ENCODE measurements at places on chromosomes 12 and 14. TPM values are rescaled to one million over a fixed set of nuclear protein-coding genes. Genes with fewer than 3 reads are reported as not detected.

GRCh38 chr14:89367779-89368120, 49.3 kb downstream of the FOXN3 start:
- no peak for DNase-seq
- no peak overlapping the region for H3K4me3 ChIP-seq
- peak overlapping the region; percentile 76 for H3K27ac ChIP-seq
- peaks cover 28% of the 10 kb centered on the region for H3K36me3 ChIP-seq

DNA sequence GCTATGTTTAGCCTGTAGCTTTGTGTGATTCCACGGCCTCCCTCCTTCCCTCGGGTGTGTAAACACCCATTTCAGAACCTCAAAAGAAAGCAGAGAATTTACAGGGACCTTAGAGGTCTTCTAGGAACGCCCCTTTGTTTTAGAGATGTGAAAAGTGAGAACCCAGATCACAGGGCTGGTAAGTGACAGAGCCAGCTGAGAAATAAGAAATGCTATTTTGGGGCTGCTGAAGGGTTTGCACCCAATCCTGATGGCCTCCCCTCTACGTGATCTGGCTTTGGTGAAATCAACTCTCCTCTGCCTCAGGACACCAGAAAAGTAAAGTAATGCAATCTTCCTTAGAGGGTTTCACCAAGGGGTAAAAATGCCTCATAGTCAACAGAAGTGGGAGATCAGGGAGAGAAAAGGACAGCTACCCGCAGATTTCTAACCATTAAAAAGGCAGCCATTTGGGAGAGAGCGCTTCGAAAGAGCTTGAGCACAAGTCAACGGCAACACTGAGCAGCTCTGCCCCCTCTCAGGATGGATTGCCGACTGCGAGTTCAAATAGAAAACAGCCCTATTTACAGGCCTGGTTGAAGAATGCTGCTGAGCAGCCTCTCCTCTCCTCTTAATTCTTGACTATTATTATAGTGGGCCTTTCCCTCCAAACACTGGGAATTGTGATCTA, 78.5 kb upstream of the RASSF3 start:
- no peaks in the 10 kb centered on the region for H3K4me1 ChIP-seq
- H3K27ac ChIP-seq, result no peak overlapping the region
- no peaks in the 10 kb centered on the region for H3K36me3 ChIP-seq
- H3K27me3 ChIP-seq, result no peaks in the 10 kb centered on the region
- no peak overlapping the region for H3K4me3 ChIP-seq
- no peak for DNase-seq

- H3K36me3 ChIP-seq, result peaks cover 33% of the 10 kb centered on the region
- peaks cover 23% of the 10 kb centered on the region for H3K4me1 ChIP-seq
- no peaks in the 10 kb centered on the region for H3K27me3 ChIP-seq
Measured at GRCh38 chr14:20998674-20999366, at the start of gene SLC39A2. TSS of gene SLC39A2 (plus strand) at chr14:20999293. CDS start at chr14:20999447, 154 bp downstream.

DNA sequence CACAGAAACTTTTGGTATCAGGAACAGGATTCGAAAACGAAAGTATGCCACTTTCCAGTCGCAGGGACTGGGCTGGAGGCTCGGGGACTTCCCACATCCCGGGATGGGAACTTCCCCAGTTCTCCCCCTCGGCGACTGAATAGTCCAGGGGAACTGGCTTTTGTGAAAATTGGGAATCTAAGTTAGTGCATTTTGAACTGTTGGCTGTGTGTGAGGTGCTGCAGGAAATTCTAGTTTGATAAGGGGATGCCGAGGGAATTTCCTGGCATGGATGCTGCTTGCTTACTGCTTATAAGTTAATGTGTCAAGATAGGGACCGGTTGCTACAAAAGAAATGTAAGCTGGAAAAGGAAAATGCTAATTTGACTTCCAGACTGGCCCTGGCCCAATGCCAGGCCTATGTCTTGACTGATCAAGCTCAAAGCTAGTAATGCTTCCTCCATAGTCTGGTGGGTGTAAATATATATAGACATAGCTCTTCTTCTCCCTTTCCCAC, 73.4 kb upstream of the EIF5 start:
- no peak for DNase-seq
- H3K4me3 ChIP-seq, result no peak overlapping the region
- H3K4me1 ChIP-seq, result peaks cover 8% of the 10 kb centered on the region
- H3K27ac ChIP-seq, result no peak overlapping the region
- peaks cover 11% of the 10 kb centered on the region for H3K27me3 ChIP-seq

UNC79 gene
- 0.02 TPM for total RNA-seq

DNA sequence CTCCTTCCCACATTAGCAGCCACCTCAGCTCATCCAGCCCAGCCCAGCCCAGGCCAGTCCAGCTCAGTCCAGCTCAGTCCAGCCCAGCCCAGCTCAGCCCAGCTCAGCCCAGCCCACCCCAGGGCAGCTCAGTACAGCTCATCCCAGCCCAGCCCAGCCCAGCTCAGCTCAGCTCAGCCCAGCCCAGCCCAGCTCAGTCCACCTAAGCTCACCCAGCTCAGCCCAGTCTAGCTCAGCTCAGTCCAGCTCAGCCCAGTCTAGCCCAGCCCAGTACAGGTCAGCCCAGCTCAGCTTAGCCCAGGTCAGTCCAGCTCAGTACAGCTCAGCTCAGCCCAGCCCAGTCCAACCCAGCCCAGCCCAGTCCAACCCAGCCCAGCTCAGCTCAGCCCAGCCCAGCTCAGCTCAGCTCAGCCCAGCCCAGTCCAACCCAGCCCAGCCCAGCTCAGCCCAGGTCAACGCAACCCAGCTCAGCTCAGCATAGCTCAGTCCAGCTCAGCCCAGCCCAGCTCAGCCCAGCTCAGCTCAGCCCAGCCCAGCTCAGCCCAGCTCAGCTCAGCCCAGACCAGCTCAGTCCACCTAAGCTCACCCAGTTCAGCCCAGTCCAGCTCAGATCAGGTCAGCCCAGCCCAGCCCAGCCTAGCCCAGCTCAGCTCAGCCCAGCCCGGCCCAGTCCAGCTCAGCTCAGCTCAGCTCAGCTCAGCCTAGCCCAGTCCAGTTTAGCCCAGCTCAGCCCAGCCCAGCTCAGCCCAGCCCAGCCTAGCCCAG, 63.0 kb downstream of the TMEM121 start:
- no peaks in the 10 kb centered on the region for H3K27me3 ChIP-seq
- H3K36me3 ChIP-seq, result no peaks in the 10 kb centered on the region
- no peak for DNase-seq
- H3K4me1 ChIP-seq, result no peaks in the 10 kb centered on the region

DNA sequence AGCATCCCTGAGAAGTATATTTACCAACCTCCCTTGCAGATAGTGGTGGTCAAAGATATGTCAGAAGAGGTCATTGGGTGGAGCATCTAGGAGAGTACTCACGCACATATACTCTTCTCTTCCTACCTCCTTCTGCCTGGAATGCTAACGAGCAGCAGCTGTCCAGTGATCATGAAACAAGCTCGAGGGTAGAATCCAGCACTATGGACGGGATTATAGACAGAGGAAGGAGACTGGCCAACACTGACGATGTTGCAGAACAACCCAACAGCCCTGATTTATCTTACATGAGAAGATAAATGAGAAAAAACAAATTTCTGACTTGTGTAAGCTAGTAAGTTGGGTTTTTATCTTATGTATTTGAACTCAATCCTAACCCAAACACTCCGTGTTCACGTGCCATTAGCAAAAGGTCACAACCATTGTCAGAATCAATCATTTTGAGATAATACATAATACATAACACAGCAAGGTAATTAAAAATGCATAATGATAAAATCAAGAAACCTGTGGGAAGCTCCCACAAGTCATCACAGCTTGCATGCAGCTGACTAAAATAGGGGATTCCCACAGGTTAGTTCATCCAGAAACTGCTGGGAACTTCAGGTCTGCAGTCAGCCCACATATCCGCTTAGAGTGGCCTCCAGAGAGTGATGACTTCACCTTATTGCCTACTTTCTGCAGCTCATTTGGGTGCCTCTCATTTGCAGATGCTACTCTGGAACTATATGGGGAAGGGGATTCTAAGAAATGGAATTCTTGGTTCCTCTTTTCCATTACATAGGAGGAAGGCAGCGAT, 36.3 kb upstream of the STK38L start:
- H3K27me3 ChIP-seq, result no peaks in the 10 kb centered on the region
- H3K4me3 ChIP-seq, result no peak overlapping the region
- DNase-seq, result peak; percentile 74
- H3K27ac ChIP-seq, result peak overlapping the region; percentile 65

NTN4 gene
- total RNA-seq, result not detected

GRCh38 chr14:55399852-55400251, 11.8 kb downstream of the ATG14 start:
- DNase-seq, result peak; percentile 26
- no peak overlapping the region for H3K4me3 ChIP-seq
- H3K27me3 ChIP-seq, result no peaks in the 10 kb centered on the region
- H3K36me3 ChIP-seq, result peaks cover 8% of the 10 kb centered on the region

GRCh38 chr12:447141-447540, 12.6 kb upstream of the B4GALNT3 start:
- H3K4me3 ChIP-seq, result no peak overlapping the region
- DNase-seq, result no peak
- H3K36me3 ChIP-seq, result peaks cover 2% of the 10 kb centered on the region
- no peaks in the 10 kb centered on the region for H3K27me3 ChIP-seq
- H3K27ac ChIP-seq, result no peak overlapping the region
